Astrocyte (in vitro differentiated cells and primary cell): ENCODE measurements at places on chromosomes 4 and X.

GRCh38 chr4:84892950-84893349, 73.5 kb downstream of the WDFY3 start:
- H3K27me3 ChIP-seq: no peaks in the 10 kb centered on the region
- H3K36me3 ChIP-seq: peaks cover 2% of the 10 kb centered on the region
- H3K27ac ChIP-seq: no peak overlapping the region
- no peak for DNase-seq
- H3K4me3 ChIP-seq: no peak overlapping the region

- no peak for DNase-seq
- H3K4me3 ChIP-seq: no peak overlapping the region
- no peaks in the 10 kb centered on the region for H3K4me1 ChIP-seq
- no peaks in the 10 kb centered on the region for H3K36me3 ChIP-seq
Observed at GRCh38 chr4:89301003-89301402, 6.6 kb downstream of the GPRIN3 start.

- H3K4me3 ChIP-seq: no peak overlapping the region
- H3K27ac ChIP-seq: no peak overlapping the region
- no peaks in the 10 kb centered on the region for H3K36me3 ChIP-seq
- H3K4me1 ChIP-seq: no peaks in the 10 kb centered on the region
Observed at GRCh38 chr4:158586881-158587280, 65.2 kb downstream of the RXFP1 start.

- no peak overlapping the region for H3K27ac ChIP-seq
- no peaks in the 10 kb centered on the region for H3K4me1 ChIP-seq
- no peaks in the 10 kb centered on the region for H3K36me3 ChIP-seq
- H3K27me3 ChIP-seq: no peaks in the 10 kb centered on the region
- DNase-seq: no peak
Observed at GRCh38 chrX:1321674-1322073, 14.9 kb upstream of the IL3RA start.
